ENCODE measurements at places on chromosomes 16 and 17. TPM values are rescaled to one million over a fixed set of nuclear protein-coding genes. Genes with fewer than 3 reads are reported as not detected.

KRT27 gene
- total RNA-seq = not detected

KRT12 gene
- total RNA-seq = 0.43 TPM

RAB26 gene
- 1.5 TPM for total RNA-seq

MKS1 gene
- 14.6 TPM for total RNA-seq

TGFB1I1 gene
- 106 TPM for total RNA-seq

OSBPL7 gene
- total RNA-seq = 3.5 TPM

NEURL4 gene
- total RNA-seq = 25.2 TPM

SERPINF2 gene
- total RNA-seq = 0.14 TPM

EPN3 gene
- total RNA-seq = not detected

RAMP2 gene
- total RNA-seq = not detected

KRT14 gene
- 1.0 TPM for total RNA-seq

ZFPM1 gene
- 4.4 TPM for total RNA-seq
